ENCODE measurements at places on chromosomes 7 and 10.
A peak's percentile ranks its signal among the peaks of the same experiment; 100 is the strongest.

DNA sequence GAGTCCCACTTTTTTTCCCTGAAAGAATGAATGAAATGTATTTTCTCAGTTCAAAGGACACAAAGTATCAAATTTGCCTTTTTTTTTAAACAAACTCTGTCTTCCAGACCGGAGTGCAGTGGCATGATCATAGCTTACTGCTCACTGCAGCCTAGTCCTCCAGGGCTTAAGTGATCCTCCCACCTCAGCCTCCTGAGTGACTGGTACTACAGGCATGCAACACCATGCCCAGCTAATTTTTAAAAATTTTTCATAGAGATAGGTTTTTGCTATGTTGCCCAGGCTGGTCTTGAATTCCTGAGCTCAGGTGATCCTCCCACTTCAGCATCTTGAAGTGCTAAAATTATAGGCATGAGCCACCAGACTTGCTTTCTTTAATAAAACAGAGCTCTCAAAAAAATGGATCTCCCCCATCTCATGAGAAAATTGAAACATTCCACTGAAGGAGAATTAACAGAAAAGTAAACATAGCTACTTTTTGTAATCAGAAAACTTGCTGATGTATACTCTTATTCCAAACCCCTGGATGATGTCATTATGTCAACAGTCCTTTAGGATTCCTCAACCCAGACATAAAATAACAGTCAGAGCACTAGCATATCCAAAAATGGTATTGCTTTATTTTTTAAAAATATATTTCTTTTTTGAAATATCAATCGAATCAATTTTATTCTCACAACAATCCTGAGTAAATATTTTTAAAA, 12.3 kb upstream of the TRDMT1 start:
- DNase-seq: no peak

DNA sequence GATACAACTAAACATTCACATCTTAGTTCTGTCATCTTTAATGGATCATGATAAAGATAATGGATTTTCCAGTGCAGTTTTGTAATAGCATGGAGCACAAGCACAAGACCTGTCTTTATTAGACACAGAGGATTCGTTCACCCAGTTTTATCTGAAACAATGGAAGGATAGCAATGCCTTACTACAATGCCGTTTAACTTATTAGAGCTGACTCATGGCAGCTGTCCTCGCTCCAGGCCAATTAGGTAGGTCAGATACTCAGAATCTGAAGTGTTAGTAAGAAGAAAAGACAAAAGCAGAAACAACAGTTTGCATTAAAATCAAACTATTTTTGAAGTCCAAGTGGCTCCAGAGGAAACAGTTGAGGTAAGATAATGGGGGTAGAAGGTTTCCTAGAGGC, 12.8 kb downstream of the OR13A1 start:
- DNase-seq: no peak

DNA sequence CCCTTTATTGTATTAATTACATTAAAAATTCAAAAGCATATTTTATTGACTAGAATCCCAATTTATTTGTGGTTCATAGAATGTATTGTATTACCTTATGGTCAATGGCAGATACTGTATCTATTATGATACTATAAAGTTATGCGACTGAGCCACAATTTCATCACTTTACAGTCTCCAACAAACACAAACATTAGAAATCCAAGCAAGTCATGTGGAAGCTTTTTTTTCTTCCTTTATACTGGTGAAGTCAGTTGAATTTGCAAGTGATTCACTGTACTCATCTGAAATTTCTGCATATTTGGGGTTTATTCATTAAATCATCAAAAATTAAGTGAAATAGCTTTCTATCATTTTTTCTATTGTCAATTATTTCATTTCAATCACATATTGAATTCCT, 54.3 kb downstream of the BMPER start:
- no peak for DNase-seq

DNA sequence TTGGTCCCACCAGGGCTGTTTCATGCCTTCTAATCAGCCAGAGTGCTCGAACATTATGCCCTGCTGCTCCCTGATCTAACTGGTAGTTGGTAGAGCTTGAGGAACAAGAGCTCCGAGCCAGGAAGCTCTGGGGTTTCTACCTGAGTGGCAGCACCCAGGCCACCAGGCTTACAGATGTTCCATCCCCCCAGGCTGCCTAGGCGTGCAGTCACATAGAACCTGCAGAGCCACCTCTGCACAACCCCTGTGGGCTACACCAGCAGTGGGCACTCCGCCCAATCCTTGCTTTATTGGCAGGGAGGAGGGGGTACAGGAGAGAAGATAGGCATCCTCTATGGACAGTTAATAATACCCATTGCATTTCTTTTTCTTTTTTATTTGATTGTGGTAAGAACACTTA, 21.8 kb downstream of the MAP3K8 start:
- DNase-seq: no peak

DNA sequence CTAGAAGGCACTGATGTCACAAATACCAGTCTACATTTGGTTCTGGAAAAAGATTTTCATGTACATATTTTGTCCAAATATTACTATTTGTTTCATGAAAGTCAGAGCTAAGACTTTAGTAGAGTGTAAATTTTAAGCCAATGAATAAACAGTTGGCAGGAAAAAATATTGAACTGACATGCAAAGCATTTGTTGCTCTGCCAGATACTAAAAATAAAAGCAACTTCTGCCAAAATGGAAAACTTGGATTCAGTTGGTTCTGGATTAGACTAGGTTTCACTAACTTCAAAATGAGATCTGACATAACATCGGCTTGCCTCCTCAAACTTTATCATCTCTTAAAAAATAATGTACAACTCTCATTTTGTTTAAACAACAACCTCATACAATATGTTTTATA, 34.9 kb downstream of the FAM204A start:
- no peak for DNase-seq

DNA sequence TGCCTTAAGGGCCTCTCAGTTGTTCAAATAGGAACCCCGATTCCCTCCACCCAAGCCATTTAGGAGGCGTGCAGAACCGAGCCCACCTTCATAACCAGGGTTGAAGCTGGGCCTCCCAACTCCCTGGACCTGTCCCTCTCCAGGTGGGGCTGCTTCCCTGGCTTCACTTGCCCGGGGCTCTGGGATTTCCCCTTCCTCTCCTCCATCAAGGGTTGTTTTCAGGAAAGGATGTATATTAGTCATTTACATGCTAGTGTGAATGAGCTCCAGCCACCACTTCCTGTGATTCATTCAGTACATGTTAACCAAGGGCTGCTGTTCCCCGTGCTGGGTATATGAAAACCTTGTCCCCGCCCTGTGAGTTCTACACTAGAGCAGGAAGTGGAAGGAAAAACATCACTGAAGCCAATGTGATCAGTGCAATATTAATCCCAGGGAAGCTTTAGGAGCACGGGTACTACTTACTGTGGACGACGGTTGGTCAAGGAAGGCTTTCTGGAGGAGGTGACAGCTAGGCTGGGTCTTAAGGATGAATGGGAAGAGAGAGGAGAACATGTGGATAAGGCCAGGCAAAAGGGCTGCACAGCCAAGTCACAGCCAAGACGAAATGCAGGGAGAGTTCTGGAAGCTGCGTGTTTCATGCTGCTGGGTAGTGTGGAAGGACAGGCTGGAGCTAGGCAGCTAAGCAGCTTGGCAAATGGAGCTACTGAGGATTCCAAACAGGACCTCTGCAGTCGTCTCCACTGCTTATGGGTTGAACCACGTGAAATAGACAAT, 150.1 kb upstream of the SHH start:
- no peak for DNase-seq

DNA sequence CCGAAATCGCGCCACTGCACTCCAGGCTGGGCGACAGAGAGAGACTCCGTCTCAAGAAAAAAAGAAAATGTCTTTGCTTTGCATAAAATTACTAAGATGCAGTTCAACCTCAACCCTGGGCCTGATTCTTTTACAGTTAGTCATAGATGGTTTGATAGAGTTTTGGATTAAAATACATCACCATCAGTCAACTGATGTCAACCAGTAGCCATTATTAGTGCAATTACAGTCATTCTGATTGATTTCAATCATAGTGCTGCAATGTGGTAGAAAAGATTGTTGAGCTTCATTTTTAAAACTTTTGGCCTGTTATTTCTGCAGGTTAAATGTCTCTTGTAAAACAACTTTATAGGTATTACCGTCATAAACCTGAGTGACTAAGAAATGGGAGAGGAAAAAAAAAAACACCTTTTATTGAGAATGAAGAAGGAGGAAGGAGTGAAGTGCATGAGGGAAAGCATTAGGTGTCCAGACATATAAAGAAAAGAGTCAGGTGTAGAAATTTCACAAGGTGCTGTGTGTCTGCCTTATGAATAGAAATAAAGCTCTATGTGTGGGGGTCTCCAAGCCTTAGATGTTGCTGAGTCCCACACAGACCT, 150.6 kb downstream of the TRIL start:
- DNase-seq: no peak

GRCh38 chr10:132441818-132442524, 45.0 kb downstream of the PWWP2B start:
- DNase-seq: no peak

DNA sequence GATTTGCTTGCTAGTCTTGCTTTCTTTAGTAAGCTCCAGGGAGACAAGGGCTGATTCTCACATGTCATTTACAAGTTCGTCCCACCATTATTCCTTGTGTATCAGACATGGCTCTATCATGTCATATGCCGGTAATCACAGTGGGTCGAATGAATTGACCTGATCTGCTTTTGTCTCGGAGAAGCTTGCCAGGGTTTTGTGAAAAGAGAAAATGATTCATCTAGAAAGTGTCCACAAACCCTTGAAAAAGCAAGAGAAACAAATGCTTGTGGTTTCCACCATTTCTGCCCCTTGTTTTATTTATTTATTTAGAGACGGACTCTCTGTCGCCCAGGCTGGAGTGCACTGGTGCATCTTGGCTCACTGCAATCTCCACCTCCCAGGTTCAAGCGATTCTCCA, 278.5 kb downstream of the TCF7L2 start:
- DNase-seq: no peak

- DNase-seq: no peak
These were observed 177.2 kb downstream of the PTN start for GRCh38 chr7:137166363-137166762.

DNA sequence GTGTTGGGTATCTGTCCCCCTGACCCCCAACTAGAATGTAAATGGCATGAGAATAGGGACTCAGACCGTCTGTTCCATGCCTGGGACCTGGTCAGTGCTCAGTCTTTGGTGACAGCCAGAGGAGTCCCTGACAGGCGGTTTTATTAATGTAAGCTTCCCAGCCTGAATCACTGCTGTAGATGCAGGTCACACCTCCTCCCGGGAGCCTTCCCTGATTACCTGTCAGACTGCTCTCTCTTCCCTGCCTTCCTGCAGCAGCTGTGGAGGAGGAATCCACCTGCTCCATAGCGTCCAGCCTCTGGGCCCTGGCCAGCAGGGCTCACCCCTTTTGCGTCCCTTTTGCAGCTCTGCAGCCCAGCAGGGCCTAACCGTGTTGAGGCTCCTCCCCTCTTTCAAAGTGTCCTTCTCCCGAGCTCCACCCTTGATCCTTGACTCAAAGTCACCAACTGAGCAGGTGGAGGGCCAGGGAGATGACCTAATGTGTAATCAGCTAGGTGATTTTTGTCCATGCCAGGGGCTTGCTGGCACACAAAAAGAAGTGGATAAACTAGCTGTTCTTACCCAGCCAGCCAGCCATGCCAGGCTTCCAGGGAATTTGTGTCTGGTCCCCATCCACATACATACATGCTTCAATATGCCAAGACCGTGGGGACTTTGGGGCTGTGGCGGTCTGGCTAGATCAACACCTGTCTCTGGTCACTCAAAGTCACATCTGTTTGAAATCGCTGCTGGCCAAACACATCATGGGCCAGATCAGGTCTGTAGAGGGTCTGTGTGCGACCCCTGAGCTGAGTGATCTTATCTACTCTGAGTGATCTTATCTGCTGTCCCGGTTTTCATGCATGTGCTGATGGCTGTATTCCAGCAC, 195.1 kb downstream of the CCDC3 start:
- no peak for DNase-seq

DNA sequence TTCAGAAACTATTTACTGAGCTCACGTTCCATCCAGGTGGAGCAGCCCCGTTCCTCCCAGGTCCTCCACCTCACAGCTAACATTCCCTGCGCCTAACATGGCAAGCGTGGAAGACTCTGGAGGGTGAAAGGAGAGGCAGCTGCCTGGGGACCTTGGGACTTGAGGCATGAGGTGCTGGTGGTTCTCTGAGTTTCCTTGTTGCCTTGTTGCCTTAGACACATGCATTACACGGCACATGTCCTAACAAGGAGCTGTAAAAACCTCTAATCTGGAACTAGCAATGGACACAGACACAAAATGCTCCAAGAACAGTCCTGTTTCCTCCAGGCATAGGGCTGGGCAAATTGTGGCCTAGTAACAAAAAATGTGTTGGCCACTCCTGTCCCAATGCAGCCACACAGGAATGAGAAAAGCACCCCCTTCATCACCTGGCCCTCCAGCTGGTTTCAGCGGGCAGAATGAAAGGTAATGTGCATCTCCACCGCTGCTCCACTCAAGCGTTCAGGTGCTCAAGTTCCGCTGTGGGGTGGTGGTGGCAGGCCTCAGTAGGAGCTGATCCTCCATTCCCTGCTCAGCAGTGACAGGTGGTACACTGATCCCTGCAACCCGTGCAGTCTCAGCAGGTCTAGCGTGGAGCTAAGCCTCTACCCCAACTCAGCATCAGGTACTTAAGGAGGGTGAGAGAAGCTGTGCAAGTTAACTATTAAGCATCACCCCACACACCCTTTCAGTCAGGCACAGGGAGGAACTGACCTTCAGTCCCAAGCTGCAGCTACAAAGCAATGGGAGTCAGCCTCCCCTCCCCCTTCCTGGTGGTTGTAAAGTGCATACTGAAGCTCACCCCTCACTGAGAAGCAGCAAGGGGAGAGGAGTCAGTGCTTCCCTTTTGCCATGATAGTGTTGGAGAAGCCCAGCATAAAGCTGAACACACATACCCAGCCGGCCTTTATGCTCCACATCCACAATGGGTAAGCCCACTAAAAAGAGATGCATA, 382.8 kb downstream of the SDK1 start:
- DNase-seq: no peak

DNA sequence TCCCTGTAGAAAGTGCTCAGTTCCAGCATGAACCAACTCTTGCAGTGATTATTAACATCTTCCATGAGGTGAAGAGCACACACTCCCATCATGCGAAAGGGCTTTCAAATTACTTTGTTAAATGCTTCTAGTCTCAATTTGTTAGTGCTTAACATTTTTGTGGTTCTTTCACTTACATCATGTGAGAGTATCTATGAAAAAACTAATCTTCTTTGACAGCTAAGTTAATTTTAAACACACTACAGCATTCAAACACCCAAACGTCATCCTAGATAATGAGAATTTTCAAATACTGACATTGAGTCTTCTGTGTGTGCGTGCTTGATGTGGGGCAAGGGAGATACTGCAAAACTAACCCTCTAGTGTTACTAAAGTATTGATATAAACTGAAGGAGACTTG, 84.8 kb downstream of the ETV1 start:
- DNase-seq: no peak

- DNase-seq: peak; percentile 37
These were observed 5.3 kb downstream of the HOXA11 start for GRCh38 chr7:27179503-27180430.

GRCh38 chr7:54946271-54946670, 72.5 kb upstream of the EGFR start:
- DNase-seq: no peak

GRCh38 chr7:73896454-73896853, 35.5 kb downstream of the TMEM270 start:
- no peak for DNase-seq

GRCh38 chr7:106915873-106916272, 50.8 kb downstream of the PIK3CG start:
- no peak for DNase-seq
